ENCODE measurements at places on chromosomes 6 and 20.

- no peak for DNase-seq
These were observed 23.9 kb downstream of the DUSP22 start for GRCh38 chr6:315921-316752.

DNA sequence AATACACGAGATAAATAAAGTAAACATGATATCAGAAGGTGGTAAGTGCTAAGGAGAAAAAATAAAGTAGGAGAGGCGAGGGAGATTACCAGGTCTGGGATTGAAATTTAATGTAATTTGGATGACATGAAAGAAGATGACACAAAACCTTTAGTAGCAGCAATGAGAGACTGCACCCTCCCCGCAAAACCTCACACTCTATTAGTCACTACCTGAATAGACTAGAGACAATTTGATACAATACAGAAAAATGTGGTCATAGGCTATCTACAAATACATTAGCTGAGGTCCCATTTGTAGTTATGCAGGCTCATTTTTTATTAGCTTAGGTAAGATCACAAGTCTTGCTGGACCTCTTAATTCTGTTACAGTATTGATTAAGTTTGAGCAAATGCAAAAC lies 125.5 kb downstream of the LRFN2 start:
- DNase-seq = no peak

DNA sequence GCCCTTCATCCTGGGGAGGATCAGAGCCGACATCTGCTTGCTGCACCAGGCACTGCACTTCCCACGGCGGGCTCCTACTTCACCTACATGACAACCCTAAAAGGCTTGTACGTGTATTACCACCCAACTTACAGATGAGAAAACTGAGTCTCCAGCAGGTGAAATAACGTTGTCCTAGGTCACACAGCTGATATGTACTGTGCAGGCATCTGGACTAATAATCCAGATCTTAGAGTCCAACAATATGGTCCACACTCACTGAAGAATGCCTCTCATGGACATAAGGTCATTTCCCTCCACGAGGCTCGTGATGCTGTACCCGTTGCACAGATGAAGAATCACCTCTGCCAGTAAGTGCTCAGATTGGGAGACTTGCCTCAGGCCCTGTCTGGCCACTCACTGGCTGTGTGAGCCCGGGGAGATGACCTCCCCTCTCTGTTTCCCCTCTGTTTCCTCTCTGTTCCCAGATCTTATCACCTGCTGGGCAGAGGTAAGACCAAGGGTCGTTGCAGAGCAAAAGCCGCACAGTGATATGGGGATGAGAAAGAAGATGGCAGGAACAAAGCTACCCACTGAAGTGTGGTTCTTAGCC lies 32.1 kb downstream of the TGM2 start:
- peak; percentile 32 for DNase-seq

- DNase-seq = no peak
These were observed 16.3 kb downstream of the SIRT5 start for GRCh38 chr6:13590574-13591153.

GRCh38 chr20:49804364-49804763 lies 8.3 kb upstream of the SLC9A8 start:
- no peak for DNase-seq

DNA sequence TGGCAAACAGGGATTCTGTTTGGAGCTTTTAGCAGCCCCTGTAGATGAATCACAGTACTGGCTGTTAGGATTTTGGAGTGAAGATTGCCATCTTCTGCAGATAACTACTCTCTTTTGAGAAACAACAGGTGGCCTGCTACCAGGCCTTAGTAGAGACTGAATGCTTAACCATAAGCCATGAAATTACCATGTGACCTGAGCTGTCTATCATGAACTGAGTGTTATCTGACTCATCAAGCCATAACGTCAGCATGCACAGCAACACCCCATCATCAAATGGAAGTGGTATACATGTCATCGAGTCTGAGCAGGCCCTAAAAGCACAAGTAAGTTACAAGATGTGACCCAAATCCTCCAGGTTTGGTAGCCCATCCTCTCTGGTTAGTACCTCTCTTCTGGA lies 132.6 kb downstream of the GPR63 start:
- no peak for DNase-seq

- DNase-seq = no peak
These were observed 69.6 kb upstream of the TNFRSF21 start for GRCh38 chr6:47379328-47379727.

DNA sequence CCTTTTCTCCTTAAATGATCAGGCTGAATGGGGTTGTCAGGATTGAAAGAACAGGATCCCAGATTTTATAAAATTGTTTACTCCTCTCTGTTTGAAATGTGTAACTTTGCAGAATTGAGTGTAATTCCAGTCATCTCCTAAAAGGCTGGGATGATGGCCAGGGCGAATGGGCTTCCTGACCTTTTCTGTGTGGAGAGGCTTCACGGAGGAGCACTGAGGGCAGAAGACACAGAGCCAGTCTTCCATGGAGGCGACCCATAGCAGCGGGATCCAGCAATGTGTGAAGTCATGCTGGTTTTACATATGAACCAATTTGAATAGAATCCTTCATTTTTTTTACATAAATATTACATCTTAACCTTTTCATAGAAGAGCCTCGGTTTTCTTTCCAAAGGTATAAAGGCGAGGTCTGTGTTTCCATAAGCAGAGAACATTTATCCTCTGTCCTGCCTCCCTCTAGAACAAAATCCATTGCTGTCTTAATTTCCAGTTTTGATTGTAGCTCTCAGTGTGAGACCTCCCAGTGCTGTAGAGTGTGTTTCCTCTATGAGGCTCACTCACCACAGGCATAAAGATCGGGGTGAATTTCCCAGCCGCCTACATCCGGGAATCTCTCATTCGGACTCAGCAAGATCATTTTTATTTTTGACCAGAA lies 369.7 kb upstream of the FLRT3 start:
- DNase-seq = no peak

DNA sequence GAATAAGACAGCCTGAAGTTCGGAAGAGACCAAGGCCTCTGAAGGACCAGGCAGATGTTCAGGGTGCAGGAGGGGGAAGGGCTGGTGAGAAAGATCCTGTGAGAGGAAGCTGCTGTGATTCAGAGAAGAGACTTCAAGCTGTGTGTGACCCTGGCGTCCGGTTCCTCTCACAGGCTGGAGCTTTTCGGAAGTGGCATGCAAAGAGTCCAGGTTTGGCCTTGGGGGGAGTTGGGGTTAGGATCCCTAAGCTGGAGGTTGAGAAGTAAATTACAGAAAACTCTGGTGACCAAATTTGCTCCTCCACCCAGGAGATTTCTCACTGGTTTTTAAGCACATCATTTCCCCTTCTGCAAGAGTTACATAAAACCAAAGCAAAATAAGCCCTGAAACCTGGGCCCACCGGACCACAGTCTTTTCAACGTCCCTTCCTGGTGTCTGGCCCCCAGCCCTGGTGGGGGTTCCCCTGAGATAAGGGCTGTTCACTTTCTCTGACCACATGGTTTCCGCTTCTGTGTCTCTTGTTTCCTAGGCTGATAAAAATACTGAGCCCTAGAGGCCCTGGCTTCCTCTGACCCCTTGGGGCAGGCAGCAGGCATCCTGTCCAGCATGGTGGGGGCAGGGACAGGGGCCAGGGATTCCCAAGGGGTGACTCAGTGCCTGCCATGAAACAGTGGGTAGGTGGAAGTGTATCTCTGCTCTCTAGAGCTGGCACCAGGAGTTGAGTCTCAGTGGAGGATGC lies 12.0 kb upstream of the LTA start:
- peak; percentile 39 for DNase-seq

GRCh38 chr20:15320941-15321340 lies 983.5 kb upstream of the FLRT3 start:
- DNase-seq = no peak

GRCh38 chr6:45115696-45116095 lies 212.4 kb upstream of the RUNX2 start:
- no peak for DNase-seq

- no peak for DNase-seq
These were observed 774.3 kb upstream of the CHD6 start for GRCh38 chr20:42392442-42392841.

DNA sequence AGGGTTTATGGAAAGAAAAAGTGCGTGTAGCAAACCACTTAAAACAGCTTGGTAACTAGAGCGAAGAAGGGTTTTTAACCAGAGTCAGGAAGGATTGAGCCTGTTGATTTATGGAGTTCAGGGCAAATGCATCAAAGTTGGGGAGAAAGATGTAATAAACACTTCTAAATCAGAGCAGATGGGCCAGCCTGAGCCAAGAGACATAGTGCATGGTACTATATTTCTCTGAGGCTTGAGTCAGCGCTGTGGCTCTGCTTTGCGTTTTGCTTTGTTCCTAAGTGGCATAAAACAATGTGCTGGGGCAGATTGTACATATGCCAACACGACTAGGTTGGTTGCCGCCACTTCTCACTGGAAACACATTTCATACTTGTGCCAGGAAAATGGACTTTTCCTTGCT lies 111.3 kb downstream of the BCKDHB start:
- no peak for DNase-seq

- DNase-seq = no peak
These were observed 337.8 kb downstream of the BTBD3 start for GRCh38 chr20:12255461-12255970.

DNA sequence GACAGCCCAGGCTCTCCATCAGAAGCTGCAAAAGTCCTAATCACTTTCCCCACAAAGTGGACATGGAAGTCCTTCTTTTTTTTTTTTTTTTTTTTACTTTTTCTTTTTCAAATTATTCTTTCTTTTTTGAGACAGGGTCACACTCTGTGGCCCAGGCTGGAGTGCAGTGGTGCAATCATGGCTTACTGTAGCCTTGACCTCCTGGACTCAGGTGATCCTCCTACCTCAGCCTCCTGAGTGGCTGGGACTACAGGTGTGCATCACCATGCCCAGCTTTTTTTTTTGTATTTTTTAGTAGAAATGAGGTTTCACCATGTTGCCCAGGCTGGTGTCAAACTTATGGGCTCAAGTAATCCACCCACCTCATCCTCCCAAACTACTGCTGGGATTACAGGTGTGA lies 29.0 kb upstream of the AKIRIN2 start:
- DNase-seq = no peak

DNA sequence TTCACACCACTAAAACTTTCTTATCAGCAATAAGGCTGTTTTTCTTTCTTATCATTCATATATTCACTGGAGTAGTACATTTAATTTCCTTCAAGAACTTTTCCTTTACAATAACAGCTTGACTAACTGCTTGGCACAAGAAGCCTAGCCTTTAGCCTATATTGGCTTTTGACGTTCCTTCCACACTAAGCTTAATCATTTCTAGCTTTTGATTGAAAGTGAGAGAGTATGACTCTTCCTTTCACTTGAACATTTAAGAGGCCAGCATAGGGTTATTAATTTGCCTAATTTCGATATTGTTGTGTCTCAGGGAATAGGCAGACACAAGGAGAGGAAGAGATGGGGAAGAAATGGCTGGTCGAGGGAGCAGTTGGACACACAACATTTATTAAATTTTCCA lies 23.6 kb downstream of the THEMIS start:
- no peak for DNase-seq

DNA sequence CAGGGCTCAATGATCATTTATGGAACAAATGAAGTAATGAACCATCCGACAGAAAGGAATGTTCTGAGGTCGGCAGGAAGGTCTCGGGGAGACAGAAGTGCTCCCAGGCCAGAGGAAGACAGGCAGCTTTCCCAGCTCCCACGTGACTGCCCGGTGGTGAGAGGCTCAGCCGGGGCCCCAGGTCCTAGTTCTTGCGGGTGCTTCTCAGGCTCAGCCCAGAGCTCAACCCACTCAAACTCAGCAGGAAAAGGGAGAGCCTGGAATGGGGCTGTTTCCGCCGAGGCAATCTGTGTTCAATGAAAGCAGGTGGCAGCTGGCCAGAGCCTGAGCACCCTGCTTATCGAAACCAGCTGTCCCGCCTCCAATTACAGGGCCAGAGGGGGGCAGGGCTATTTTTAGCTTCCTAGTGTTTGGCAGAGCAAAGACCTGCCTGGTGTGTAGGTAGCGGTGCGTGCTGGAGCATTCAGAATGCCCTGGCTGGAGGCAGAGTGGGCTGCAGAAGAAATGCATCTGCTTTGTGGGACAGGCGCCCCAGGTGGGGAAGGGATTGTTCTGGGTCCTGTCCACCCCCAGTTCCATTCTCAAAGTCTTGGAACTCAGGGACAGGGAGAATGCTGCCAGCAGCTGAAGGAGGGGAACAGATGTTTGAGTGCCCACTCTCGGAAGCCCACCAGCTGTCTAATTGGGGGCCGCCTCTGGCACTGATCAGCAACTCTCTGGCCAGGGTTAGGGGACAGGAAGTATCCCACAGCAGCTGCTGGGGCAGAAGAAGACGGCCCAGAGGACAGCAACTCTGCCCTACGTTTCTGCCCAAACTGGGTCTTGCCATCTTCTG lies 145.1 kb downstream of the PREX1 start:
- DNase-seq = peak; percentile 84

DNA sequence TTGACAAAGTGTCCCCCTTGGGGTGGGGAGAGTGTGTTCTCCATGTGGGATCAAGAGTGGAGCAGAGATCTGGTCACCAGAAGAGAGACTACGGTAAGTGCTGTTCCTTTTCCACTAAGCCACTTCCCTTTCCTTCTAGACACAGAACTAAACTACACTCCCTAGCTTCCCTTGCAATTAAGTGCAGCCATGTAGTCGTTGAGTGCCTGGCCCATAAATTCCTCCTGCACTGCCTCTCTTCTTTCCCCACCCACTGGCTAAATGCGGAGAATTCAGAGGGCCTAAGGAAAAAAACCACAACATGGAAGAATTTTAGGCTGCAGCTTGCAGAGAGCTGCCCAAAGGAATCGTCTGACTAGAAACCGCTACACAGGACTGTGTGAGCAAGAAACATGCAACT lies 1.5 kb downstream of the WDR27 start:
- DNase-seq = no peak

DNA sequence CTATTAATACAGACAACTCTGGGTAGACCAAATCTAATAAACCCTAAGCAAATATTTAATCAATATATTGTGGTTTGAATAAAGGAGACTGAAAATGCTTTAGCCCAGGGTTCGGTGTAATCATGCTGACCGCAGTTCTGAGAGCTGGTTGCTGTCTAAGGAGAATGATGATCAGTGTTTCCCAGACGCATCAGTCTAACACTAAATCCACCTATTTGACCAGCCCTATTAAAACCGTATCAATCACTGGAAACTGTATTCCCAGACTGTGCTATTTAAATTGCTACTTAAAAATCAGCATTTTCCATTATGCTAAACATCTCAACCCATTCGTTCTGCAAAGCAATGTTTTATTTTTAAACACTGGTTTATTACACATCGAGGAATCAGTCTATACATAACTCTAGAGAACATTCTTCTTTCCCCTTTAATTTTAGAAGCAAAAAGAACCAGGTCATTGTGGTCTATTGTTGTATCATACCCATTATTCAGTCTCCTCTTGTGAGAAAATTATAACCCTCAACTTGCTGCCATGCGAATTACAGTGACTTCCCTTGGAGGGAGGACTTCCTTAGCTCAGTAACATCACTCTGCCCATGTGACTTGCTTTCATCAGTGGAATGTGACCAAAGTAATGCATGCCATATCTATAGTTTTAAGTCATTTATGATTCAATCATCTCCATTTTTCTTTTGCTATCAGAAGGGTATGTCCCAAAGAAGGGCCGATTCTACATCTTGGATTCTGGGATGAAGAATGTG lies 515.2 kb upstream of the JAG1 start:
- DNase-seq = no peak

- DNase-seq = no peak
These were observed 59.9 kb downstream of the ENPP1 start for GRCh38 chr6:131867744-131868143.

Data from chondrocyte (in vitro differentiated cells).